ENCODE measurements at places on chromosomes 3 and 15.

DNA sequence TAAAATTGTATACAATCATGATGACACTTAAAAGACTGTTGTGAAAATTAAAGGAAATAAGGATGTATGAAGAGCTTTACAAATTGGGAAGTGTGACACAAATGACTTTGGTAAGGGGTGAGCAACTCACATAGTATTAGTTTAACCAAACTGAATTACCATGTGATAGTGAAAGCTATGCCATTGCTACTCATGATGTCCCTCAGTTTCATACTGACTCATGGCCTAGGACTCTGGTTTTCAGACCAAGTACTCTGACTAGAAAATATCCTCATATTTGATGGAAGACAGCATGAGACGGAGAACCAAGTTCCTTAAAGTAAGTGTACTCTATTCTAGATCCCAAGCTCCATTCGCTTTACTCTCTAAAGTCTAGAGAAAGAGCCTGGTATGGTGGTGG is 203.2 kb upstream of the ICE2 start:
- peak; percentile 64 for ATAC-seq

DNA sequence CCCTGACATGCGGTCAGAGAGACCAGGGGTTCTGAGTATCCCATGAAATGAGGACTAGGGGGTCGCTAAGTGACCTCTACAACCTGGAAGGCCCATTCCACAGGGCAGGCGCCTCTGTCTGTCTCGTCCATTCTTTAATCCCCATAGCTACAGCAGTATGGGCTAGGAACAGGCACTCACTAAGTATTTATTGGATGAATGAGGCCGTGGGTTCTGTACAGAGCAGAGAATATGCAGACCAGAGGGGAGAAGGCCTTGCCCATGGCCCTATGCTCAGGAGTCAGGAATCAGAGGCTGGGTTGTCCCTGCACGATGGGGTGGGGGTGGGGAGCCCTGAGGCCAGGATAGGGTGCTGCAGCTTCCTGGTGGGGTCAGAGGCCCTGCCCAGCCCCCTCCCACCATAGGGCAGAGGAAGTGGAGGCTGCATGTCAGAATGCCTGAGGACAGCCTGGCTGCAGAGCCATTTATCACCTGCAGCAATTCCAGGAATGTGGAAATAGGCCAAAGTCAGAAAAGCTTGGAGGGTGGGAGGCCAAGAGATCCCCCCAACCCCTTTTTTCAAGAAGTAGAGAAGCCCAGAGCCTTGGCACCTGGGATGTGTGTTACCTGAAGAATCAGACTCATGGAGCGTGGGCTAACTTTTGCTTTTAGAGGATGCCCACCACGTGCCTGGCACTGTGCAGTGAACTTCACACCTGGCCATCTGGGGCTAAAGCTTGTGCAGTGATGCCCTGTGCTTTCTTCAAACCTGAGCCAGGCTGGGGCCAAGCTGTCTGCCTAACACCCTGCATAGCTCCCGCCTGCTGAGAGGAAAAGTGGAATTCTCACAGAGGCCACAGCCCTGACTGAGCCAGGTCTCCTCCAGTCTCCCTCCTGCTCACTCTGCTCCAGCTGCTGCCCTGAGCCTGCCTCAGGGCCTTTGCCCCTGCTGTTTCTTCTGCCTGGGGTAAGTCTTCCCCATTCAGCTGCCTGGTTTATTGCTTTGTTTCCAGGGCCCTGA is 109.4 kb downstream of the WNT7A start:
- no peak for ATAC-seq

DNA sequence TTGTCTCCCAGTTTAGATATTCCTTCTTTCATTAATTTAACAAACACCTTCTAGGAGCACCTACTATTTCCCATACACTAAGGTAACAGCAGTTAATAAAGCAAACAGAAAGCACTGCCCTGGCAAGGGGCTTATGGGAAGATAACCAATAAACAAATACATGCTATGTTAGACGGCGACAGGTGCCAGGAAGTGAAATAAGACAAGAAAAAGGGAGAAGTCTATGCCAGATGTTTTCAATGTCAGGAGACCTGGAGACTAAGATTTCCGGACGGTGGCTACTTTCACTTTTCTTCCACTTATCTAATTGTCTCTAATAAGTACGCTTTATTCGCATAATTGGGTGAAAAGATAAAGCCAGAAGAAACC is 32.5 kb upstream of the ZNF445 start:
- ATAC-seq = no peak

DNA sequence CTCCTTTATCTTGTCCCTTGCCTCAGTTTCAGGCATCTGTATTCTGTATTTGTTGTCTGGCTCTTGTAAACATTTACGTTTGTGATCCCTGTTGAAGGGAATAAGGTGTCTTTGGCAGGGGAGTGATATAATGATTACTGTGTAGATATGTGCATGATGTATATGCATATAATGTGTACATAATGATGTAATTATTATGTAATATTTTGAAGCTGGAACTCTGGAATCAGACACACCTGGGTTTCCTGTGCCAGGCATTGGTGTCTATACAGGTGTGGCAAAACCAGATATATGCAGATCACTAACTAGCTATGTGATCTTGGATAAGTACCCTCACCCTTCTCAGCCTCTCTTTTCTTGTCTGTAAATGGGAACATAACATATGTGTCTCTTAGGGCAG is 241.2 kb upstream of the FEZF2 start:
- no peak for ATAC-seq

DNA sequence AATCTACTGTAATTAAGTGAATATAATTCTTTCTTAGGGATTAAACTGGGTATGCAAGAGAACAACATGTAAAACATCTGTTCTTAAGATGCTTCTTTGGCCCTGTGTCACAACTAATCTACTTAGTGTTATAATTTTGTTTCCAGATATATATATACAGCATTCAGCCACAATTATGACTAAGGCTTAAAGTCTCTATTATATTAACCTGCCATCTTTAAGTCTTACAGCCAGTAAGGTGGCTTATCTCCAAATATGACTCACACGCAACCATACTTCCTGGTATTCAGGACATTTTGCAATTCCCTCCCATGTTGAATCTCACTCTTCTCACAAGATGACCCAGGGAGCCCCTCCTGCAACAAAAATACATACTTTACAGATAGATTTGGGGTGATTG is 6.6 kb upstream of the KBTBD8 start:
- no peak for ATAC-seq

- ATAC-seq = no peak
Observed at GRCh38 chr3:176514297-176514696, 683.0 kb downstream of the TBL1XR1 start.

GRCh38 chr3:144128108-144128892 is 156.7 kb downstream of the DIPK2A start:
- ATAC-seq = no peak

GRCh38 chr15:67117370-67117769 is 52.0 kb downstream of the SMAD3 start:
- no peak for ATAC-seq

DNA sequence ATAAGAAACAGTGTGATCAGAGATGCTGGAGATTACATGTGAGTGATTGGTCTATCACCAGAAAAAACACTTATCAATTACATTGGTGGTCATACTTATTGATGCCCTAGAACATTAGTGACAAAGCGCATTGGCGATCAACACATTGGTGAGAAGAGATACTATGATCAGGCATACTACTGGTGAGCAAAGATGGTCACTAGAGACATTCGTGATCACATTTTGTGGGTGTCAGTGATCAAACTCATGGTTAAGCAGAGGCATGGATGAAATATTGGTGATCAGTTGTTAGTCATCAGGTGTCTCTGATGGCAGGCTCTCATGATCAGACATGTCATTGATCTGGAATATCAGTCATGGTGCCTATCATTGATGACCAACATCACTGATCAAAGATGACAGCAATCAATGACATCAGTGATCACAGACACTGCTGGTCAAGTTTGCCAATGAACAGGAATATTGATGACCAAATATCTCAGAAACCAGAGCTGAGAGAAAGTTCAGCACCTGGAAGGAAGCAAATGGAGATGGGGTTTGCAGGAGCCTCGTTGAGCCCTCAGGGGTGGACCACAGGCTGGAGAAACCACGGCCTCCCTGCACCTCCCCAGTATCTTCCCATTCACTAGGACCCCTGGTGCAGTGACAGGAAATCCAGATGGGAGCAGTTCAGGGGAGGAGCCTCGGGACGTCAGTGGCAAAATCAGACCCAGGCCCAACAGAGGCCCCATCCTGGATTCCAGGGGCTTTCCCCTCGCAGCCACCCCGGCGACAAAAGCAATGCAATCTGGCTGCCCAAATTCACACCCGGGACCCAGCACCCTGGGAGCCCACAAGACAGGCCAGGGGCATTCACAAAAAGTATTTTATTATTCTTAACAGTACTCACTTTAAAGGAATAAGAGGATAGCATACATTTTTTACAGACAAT is 12.2 kb upstream of the DNAJB8 start:
- no peak for ATAC-seq

DNA sequence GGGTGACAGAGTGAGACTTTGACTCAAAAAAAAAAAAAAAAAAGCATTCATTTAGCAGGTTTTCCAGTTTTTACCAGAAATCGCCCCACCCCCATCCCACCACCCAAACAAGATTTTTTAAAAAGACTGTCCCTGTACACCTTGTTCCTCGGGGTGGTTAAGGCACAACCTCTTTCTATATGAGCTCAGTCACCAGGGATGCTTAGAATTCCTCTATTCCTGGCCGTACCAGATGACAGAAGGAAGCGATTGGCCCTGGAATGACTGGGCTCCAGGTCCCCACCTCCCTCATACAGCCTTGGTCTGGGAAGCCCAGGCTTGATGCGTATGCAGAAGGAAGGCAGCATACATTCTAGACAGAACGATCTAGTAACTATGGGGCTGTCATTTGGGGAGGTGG is 25.6 kb downstream of the IDH2 start:
- ATAC-seq = no peak

GRCh38 chr3:112350018-112350810 is 17.3 kb downstream of the CD200 start:
- ATAC-seq = no peak

GRCh38 chr15:62106096-62106495 is 39.3 kb downstream of the C2CD4A start:
- no peak for ATAC-seq

DNA sequence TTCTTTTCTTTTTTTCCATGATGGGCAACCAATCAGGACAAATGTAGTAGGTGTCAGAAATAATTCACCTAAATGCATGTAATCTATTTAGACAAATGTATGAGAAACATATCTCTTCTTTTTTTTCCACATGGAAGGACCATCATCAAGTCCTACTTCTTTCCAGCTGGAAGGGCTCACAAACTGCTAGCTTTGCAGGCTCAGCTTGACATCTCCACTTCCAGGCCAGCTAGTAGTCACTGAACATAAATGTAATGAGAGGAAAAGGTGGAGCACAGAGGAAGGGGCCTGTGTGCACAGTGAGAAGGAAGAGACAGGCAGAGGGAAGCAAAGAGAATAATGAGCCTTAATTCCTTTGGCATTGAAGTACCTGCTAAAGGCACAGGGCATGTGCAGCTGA is 504.9 kb downstream of the MCTP2 start:
- ATAC-seq = no peak
